Bladder microvascular endothelial cell (primary cell): ENCODE measurements at places on chromosomes 7 and 10. TPM values are rescaled to one million over a fixed set of nuclear protein-coding genes. Genes with fewer than 3 reads are reported as not detected.

Gene PNLIP
- total RNA-seq = not detected in 2 replicates

Gene AGR2
- not detected in 2 replicates for total RNA-seq

Gene FANK1
- total RNA-seq = 1.3 and 2.3 TPM in 2 replicates

Gene BMPER
- total RNA-seq = 0.16 and 5.4 TPM in 2 replicates

Gene SVOPL
- not detected in 2 replicates for total RNA-seq

Gene HMX3
- 0.16 TPM in 1 of 2 replicates, not detected in the other for total RNA-seq

Gene HPSE2
- total RNA-seq = not detected in 2 replicates

Gene TRIM73
- 0.16 and 0.88 TPM in 2 replicates for total RNA-seq

Gene MLXIPL
- not detected in 2 replicates for total RNA-seq

Gene ASB10
- total RNA-seq = not detected in 2 replicates

Gene CYP2C8
- total RNA-seq = not detected in 2 replicates

Gene DDIT4
- 166 and 174 TPM in 2 replicates for total RNA-seq

Gene ABCB1
- total RNA-seq = 4.5 and 11.0 TPM in 2 replicates

Gene ADRA2A
- 0.06 and 0.16 TPM in 2 replicates for total RNA-seq

Gene CYP3A5
- not detected in 2 replicates for total RNA-seq

Gene GDF2
- total RNA-seq = not detected in 2 replicates

Gene KCND2
- total RNA-seq = 0.16 and 0.63 TPM in 2 replicates

Gene OLAH
- total RNA-seq = 0.16 and 0.57 TPM in 2 replicates

Gene SP8
- total RNA-seq = not detected in 2 replicates

Gene ANAPC16
- total RNA-seq = 26.9 and 48.4 TPM in 2 replicates
